ENCODE measurements at places on chromosomes 5 and 9. TPM values are rescaled to one million over a fixed set of nuclear protein-coding genes. Genes with fewer than 3 reads are reported as not detected.
A peak's percentile ranks its signal among the peaks of the same experiment; 100 is the strongest.

PTPN3 gene
- total RNA-seq, result 2.8 TPM

CSF1R gene
- total RNA-seq, result 37.2 TPM

ORM2 gene
- total RNA-seq, result 1.8 TPM

EQTN gene
- total RNA-seq, result not detected

S1PR3 gene
- 86.8 TPM for total RNA-seq

PCDHB14 gene
- total RNA-seq, result 2.5 TPM

PCDHGA6 gene
- total RNA-seq, result 2.8 TPM

SPINK4 gene
- not detected for total RNA-seq

PSAT1 gene
- total RNA-seq, result 100 TPM

NIPAL4 gene
- total RNA-seq, result 0.20 TPM

CDO1 gene
- total RNA-seq, result 15.1 TPM

GPR107 gene
- total RNA-seq, result 36.7 TPM

WDR5 gene
- total RNA-seq, result 16.6 TPM

SYNPO gene
- total RNA-seq, result 242 TPM

HRCT1 gene
- 1.9 TPM for total RNA-seq

DNA sequence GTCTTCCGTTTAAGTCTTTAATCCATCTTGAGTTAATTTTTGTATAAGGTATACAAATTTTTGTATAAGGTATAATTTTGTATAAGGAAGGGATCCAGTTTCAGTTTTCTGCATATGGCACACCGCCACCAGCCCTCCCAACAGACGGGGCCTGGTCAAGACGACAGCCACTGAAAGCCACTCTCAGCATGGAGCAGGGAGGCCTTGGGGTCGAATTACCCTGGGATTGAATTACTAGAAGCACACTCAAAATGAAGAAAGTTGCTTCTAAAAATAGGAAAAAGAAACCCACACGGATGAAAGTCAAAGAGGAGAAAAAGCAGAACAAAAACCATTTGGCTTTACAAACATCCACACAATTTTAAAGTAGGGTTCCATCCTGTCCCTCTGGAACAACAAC is 586.2 kb upstream of the ADAMTS16 start:
- no peaks in the 10 kb centered on the region for H3K4me1 ChIP-seq
- DNase-seq, result no peak
- no peaks in the 10 kb centered on the region for H3K27me3 ChIP-seq
- H3K36me3 ChIP-seq, result no peaks in the 10 kb centered on the region
- H3K4me3 ChIP-seq, result no peak overlapping the region

DNA sequence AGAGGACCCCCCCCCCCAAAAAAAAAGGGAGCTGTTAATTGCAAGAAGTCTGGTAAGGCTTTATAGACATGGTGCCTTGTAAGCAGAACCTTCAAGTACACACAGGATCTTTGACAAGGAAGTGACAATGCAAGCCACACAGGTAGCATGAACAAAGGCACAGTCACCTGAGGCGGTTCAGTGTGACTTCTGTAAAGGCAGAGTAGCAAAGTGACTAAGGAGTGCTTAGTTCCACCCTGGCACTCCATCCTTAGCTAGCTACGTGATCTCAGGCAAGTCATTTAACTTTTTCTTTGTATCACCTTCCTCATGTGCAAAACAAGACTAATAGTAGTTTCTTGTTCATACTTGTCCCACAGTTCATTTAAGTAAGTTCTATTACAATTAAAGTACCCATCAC is 282.0 kb downstream of the PRELID2 start:
- H3K36me3 ChIP-seq, result no peaks in the 10 kb centered on the region
- no peak overlapping the region for H3K27ac ChIP-seq
- H3K4me1 ChIP-seq, result no peaks in the 10 kb centered on the region
- H3K27me3 ChIP-seq, result no peaks in the 10 kb centered on the region
- no peak for DNase-seq

- no peak overlapping the region for H3K27ac ChIP-seq
- DNase-seq, result no peak
- no peak overlapping the region for H3K4me3 ChIP-seq
Measured at GRCh38 chr9:123998278-123998925, 13.2 kb upstream of the LHX2 start.

- H3K4me3 ChIP-seq, result peak overlapping the region; percentile 56
- no peak overlapping the region for H3K27ac ChIP-seq
- H3K36me3 ChIP-seq, result no peaks in the 10 kb centered on the region
- no peaks in the 10 kb centered on the region for H3K27me3 ChIP-seq
Measured at GRCh38 chr5:150152636-150153462, 2.8 kb downstream of the PDGFRB start.

DNA sequence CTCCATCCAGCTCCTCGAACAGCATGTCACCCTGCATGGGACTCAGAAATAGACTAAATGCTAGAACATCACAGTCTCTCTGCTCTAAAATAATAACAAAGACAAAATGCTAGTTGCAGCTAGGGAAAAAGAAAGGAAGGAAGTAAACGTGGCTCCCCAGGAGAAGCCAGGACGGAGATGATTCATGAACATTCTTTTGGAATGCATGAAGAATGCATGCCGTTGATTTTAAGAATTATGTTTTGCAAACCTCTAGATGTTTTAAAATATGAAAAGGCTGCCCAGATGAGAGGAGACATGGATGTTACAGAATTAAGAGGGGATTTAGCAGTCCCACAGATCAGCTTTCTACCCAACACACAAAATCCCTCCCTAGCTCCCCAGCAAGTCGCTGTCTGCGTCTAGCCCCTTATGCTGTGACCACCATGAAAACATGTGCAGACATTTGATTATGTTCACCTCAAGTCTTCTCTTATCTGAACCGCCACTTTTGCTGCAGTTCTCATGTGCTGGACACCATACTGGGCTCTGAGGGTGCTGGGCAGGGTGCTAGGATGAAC is 139.4 kb upstream of the LMX1B start:
- DNase-seq, result no peak
- no peaks in the 10 kb centered on the region for H3K4me1 ChIP-seq
- H3K27ac ChIP-seq, result no peak overlapping the region
- H3K4me3 ChIP-seq, result no peak overlapping the region
- H3K36me3 ChIP-seq, result no peaks in the 10 kb centered on the region

- no peaks in the 10 kb centered on the region for H3K4me1 ChIP-seq
- no peak for DNase-seq
- no peak overlapping the region for H3K4me3 ChIP-seq
- no peaks in the 10 kb centered on the region for H3K27me3 ChIP-seq
- peak overlapping the region; percentile 57 for H3K27ac ChIP-seq
Measured at GRCh38 chr9:121172726-121173487, 28.8 kb downstream of the RAB14 start.

DNA sequence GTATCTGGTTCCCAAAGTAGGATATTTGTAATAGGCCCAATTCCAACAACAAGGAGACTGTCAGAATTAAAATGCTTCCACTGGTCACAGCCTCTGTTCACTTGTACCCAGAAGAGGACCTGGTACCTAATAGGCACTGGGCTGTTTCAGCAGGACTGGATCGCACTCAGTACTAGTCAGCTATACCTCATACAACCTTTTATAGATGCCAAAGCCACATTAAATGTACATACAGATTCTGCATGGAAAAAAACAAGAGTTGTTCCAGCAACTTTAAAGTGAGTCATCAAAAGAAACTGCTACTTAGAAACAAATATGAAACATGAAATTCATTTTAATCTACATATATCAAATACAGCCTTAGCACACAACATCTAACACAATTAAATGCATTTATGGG is 87.5 kb downstream of the GPR21 start:
- no peak overlapping the region for H3K4me3 ChIP-seq
- no peak for DNase-seq
- H3K27ac ChIP-seq, result no peak overlapping the region
- no peaks in the 10 kb centered on the region for H3K27me3 ChIP-seq

DNA sequence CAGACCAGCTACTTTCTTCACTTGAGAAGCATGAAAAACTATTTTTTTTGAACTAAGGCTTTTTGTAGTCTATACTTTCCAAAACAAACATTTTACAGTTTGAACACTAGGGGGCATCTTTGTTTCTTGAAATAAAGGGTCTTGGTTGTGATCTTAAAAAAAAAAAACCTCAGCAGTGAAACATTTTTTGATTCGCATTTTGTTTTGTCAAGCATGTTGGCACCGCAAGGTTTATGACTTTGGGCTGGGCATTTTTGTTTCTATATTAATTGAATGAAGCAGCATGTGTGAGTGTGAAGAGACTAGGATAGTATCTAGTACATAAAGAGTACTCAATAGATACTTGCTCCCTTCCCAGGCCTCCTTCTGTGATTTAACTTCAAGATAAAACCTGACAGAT is 31.6 kb upstream of the ACOT12 start:
- H3K27ac ChIP-seq, result no peak overlapping the region
- no peak overlapping the region for H3K4me3 ChIP-seq
- H3K27me3 ChIP-seq, result no peaks in the 10 kb centered on the region
- no peak for DNase-seq

DNA sequence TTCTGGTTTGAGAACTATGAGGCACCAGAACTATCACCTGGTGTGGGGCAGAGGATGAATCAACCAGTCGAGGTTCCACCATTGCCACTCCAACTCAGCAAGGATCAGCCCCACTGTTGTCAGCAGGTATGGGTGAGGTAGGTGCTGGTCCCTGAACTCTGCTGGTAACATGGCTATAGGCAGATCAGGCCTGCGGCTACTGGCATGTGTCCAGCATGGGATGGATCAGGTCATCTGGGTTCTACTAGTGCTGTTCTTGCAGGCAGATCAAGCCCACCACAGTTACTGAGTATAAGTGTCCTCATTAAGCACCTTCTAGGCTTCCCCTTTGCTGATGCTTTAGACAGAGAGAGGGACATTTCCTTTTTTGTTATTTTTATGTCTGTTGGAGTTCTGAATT is 71.7 kb downstream of the GABRA6 start:
- DNase-seq, result no peak
- no peak overlapping the region for H3K27ac ChIP-seq
- H3K4me3 ChIP-seq, result no peak overlapping the region
- H3K36me3 ChIP-seq, result no peaks in the 10 kb centered on the region

DNA sequence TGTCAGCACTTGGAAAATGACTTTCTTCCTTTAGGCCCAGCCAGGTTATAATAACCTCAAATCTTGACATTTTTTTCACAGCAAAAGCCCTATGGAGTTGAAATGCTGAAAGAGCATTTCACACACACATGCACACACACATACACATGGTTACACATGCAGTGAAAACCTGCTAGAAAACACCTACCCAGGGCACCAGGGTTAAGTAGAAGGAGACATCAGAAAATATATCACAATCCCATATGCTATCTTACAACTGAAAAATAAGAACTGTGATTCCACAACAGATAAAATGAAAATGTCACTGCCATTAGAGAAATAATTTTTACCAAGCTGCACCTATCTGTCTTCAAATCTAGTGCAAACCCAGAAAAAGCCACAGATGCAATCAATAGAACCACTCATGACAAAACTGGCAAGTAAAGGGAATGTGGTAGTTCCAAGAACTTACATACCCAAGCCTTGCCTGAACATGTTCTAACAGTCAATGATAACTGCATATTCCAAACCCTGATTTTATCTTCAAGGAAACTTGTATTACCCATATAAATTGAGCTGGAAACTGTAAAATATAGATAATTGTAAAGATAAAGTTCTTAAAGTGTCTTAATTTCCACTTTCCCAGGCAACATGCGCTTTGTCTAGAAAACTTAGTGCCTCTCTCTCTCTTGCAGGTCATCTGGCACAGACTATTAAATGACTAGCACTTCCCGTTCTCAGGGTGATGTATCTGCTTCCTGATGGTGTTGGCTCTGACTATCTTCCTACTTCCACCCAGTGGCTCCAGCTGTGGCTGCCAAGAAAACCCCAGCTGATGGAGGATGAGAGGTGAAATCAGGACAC is 250.2 kb upstream of the PTGER4 start:
- peaks cover 10% of the 10 kb centered on the region for H3K4me1 ChIP-seq
- H3K27me3 ChIP-seq, result no peaks in the 10 kb centered on the region
- no peak overlapping the region for H3K4me3 ChIP-seq
- DNase-seq, result no peak

GRCh38 chr5:147176422-147176821 is 58.4 kb upstream of the STK32A start:
- no peaks in the 10 kb centered on the region for H3K4me1 ChIP-seq
- H3K27me3 ChIP-seq, result no peaks in the 10 kb centered on the region
- DNase-seq, result no peak

GRCh38 chr5:154778534-154778933 is 23.4 kb downstream of the LARP1 start:
- DNase-seq, result no peak
- no peaks in the 10 kb centered on the region for H3K27me3 ChIP-seq
- no peak overlapping the region for H3K4me3 ChIP-seq
- H3K4me1 ChIP-seq, result peaks cover 75% of the 10 kb centered on the region

DNA sequence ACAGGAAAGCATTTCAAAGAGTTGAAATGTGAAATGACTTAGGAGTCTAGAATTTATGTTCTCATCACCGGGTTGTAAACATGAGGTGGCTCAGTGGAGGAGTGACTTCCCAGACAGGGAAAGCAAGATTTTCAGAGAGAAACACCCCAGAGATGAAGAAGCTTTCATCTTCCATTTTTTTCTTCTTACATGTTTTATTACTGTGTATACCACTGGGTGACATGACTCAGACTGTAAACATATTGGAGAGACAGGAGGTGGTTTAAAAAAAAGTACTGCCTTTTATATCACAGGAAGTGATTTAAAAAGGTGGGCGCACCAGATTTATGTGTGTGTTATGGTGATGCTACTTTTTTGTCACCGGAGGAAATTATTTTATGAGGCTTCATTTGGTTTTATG is 209.1 kb upstream of the TUT7 start:
- H3K27me3 ChIP-seq, result no peaks in the 10 kb centered on the region
- H3K36me3 ChIP-seq, result no peaks in the 10 kb centered on the region
- DNase-seq, result no peak
- H3K27ac ChIP-seq, result no peak overlapping the region

DNA sequence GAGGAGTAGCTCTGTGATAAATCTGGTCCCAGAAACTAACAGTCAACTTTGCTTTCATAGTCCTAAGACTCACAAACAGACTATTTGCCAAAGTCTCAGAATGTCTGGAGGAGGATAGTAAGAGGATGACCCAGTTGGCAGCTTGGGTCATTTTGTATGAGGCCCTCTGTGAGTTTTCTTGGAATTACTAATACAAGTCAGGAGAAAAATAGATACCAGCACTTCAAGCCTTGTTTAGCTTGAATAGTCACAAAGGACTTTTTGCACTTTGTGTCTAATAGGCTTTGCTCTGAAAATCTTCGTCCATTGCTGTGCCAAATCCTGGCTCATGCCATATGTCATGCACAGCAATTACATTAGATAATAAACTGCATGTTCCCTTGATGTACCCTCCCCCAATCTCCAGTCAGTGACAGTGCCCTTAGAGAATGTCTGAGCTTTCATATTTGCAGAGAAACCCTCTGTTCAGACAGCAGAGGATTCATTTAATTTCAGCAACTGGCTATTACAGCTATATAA is 612.8 kb downstream of the CSNK1G3 start:
- H3K4me1 ChIP-seq, result no peaks in the 10 kb centered on the region
- H3K27me3 ChIP-seq, result no peaks in the 10 kb centered on the region
- no peak for DNase-seq

- no peak overlapping the region for H3K27ac ChIP-seq
- H3K4me1 ChIP-seq, result no peaks in the 10 kb centered on the region
- H3K36me3 ChIP-seq, result no peaks in the 10 kb centered on the region
- no peaks in the 10 kb centered on the region for H3K27me3 ChIP-seq
- no peak overlapping the region for H3K4me3 ChIP-seq
Measured at GRCh38 chr5:101278917-101279316, 375.8 kb upstream of the ST8SIA4 start.

GRCh38 chr9:129885018-129885669 is 49.9 kb downstream of the USP20 start:
- peak; percentile 71 for DNase-seq
- peaks cover 16% of the 10 kb centered on the region for H3K4me1 ChIP-seq
- no peaks in the 10 kb centered on the region for H3K27me3 ChIP-seq
- no peak overlapping the region for H3K27ac ChIP-seq
- peak overlapping the region; percentile 34 for H3K4me3 ChIP-seq

- H3K27ac ChIP-seq, result no peak overlapping the region
- H3K36me3 ChIP-seq, result no peaks in the 10 kb centered on the region
- H3K4me1 ChIP-seq, result peaks cover 17% of the 10 kb centered on the region
- no peak overlapping the region for H3K4me3 ChIP-seq
- no peaks in the 10 kb centered on the region for H3K27me3 ChIP-seq
- DNase-seq, result peak; percentile 41
Measured at GRCh38 chr5:91288118-91288916, 94.8 kb downstream of the ARRDC3 start.

Data from adrenal gland (tissue), 19 donors.